Activated T-helper 2 cell treated with anti-CD3 and anti-CD28 coated beads, Interferon-gamma antibody, Interleukin-2, Interleukin-4, amounts not matched to agents 10 μg/mL and 5 μg/mL and 100 μg/mL, durations not matched to agents 14 hours and 24 hours and 36 hours (primary cell): ENCODE measurements at places on chromosomes 12 and 14.
A peak's percentile ranks its signal among the peaks of the same experiment; 100 is the strongest.

GRCh38 chr12:76505050-76505449 lies 54.5 kb downstream of the OSBPL8 start:
- DNase-seq, result no peak
- peaks cover 43% of the 10 kb centered on the region for H3K36me3 ChIP-seq
- H3K27ac ChIP-seq, result no peak overlapping the region

DNA sequence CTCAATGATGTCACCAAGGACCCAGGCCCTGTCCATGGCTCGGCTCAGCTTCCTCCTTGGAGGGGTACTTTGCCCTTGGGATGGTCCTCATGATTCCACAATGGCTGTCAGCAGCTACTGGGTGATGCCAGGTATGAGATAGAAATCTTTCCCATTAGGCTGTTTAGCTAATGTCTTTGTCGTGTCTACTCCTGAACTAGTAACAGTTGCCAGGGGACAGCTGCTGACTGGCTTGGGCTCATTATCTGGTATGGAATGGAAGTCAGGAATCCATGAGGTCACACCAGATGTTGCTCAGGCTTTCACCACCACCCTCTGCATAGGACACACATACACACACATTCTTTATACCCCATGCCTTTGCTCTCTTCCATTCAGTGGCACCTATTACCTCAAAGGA lies 9.2 kb downstream of the PRPH start:
- H3K36me3 ChIP-seq, result no peaks in the 10 kb centered on the region
- H3K4me1 ChIP-seq, result peaks cover 11% of the 10 kb centered on the region
- no peak overlapping the region for H3K27ac ChIP-seq
- DNase-seq, result no peak
- peaks cover 18% of the 10 kb centered on the region for H3K27me3 ChIP-seq
- H3K4me3 ChIP-seq, result no peak overlapping the region

DNA sequence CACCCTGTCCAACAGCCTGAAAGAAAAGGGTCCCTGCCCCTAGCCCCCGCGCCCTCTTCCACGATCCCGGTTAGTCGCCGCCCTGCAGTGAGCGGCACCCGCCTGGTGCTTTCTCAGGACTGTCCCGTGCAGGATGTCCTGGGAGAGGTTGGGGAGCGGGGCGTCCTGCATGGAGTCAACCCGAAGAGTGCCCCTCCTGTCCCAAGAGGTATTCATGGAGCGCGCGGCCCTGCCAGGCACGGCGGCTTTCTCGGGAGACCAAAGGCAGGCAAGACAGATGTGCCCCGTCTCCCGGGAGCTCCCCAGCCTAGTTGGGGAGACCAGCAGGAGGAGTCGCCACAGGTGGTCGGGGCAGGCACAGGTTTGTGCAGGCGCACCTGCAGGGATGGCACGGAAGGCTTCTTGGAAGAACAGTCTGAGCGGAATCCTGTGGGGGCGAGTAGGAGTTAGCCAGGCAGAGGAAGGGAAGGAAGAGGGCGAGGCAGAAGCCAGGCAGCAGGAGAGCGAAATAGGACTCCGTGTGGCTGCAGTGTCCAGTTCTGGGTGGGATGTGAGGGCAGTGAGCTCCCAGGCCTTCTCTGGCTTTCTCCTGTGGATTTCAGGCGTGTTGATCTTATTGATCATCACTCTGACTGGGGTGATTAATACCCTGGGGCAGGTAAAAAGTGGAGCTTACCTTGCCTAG lies 723 bp downstream of the SIVA1 start:
- no peak for DNase-seq
- peak overlapping the region; percentile 77 for H3K27ac ChIP-seq
- peaks cover 28% of the 10 kb centered on the region for H3K36me3 ChIP-seq
- no peaks in the 10 kb centered on the region for H3K27me3 ChIP-seq
- H3K4me3 ChIP-seq, result peak overlapping the region; percentile 88

DNA sequence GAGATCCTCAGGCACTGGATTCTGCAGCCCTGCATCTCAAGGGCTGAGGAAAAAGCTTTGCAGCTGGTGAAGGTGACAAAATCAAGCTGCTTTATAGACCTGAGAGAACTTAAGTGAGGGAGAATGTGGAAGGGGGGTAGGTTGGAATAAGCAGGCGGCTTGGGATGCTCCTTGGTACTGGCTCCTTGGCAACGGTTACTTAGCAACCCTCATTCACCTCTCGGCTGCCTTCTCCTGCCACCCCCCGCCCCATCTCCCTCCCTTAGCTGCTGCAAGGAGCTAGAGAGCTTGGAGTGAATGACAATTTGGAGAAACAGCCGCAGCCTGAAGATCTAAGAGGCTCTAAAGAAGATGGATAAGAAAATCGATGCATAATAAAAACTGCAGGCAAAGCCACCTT lies 44.1 kb upstream of the CISTR start:
- no peak for DNase-seq
- no peak overlapping the region for H3K4me3 ChIP-seq
- H3K27me3 ChIP-seq, result peaks cover 18% of the 10 kb centered on the region
- H3K4me1 ChIP-seq, result no peaks in the 10 kb centered on the region

DNA sequence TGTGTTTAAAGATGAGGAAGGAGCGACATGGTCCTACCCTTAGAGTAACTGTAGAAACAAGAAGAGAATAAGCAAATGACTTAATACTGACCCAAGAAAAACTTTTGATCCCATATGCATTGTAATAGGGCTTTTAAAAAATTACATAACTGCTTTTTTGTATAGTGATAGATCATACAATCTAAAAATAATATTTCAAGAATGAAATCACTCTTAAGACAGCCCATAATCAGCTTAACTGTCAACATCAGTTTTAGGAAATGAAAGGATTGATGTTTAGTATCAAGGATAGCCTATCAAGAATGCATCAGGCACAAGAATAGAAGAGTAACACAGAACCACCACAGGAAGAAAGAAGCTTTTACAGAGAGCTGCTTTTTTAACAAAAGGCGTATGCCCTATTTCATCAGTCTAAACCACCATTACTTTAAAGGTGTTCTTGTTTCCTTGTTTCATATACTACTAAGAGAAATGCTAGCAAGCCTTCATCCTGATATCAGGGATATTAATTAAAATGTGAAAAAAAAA lies 64.5 kb downstream of the MARK3 start:
- H3K4me3 ChIP-seq, result no peak overlapping the region
- H3K4me1 ChIP-seq, result peaks cover 2% of the 10 kb centered on the region
- DNase-seq, result no peak
- H3K27me3 ChIP-seq, result no peaks in the 10 kb centered on the region
- H3K36me3 ChIP-seq, result peaks cover 11% of the 10 kb centered on the region
- H3K27ac ChIP-seq, result no peak overlapping the region

- no peak overlapping the region for H3K4me3 ChIP-seq
- no peaks in the 10 kb centered on the region for H3K36me3 ChIP-seq
- no peaks in the 10 kb centered on the region for H3K4me1 ChIP-seq
- H3K27me3 ChIP-seq, result no peaks in the 10 kb centered on the region
- DNase-seq, result no peak
Observed at GRCh38 chr12:111227476-111228420, 141.1 kb downstream of the PHETA1 start.

DNA sequence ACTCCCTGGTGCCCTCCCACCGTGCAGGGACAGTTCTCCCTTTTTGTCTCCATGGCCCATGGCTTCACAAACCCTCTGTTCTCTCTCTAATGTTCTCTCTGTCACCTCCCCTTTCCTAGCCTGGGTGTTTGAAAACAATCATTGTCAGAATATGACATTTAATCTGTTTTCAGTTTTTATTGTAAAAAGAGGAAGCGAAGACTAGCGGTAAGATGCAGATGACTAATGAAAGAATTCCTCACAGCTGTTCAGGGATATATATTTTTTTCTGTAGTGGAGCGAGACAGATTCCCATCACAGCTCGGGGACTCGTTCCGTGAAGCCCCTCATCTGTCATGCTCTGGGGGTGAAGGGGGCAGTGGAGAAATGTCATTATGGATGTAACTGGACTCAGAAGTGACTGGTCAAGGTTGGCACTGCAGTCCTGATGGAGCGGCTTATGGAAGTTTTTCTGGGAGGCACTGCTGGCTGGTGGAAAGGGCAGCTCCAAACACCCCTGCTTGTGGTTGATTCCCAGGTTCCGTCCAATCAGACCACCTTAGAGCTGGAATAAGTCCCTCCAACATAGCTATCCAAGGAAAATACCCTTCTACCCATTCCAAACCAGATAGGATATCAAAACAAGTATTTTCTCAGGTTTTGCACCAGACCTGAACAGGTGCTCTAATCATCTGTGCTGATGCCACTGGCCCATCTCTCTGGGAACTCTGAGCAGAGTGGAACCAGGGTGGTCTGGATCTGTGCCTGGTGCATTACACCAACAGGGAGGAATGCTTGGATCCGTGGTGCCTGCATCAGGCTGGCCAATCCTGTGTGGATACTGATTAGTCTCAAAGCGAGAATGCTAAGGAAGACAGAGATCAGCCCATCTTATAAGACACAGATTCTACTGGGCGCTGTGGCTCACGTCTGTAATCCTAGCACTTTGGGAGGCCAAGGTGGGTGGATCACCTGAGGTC lies 84.7 kb downstream of the GPATCH2L start:
- no peak for DNase-seq
- no peak overlapping the region for H3K27ac ChIP-seq
- H3K4me3 ChIP-seq, result no peak overlapping the region
- no peaks in the 10 kb centered on the region for H3K36me3 ChIP-seq

DNA sequence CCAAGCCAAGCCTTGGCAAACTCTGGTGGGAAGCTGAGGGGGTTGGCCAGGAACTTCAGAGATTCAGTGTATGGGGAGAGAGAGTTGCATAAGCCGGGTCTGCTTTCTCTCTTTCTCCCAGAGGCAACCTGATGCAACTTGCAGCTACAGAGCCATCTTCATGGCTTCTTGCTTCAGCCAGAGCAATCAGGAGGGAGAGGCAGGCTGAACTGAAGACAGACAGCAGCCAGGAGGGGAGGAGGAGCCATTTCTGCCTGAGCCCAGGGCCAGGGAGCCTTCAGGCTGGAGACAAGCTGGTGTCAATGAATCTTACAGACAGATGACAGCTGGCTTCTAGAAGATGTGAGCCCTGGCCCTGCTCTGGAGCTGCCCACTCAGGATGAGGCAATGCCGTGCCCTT lies 18.7 kb downstream of the NPC2 start:
- no peak overlapping the region for H3K4me3 ChIP-seq
- no peak overlapping the region for H3K27ac ChIP-seq
- peaks cover 2% of the 10 kb centered on the region for H3K4me1 ChIP-seq
- no peaks in the 10 kb centered on the region for H3K36me3 ChIP-seq
- no peaks in the 10 kb centered on the region for H3K27me3 ChIP-seq

- H3K27ac ChIP-seq, result peak overlapping the region; percentile 39
- DNase-seq, result no peak
- H3K4me1 ChIP-seq, result peaks cover 80% of the 10 kb centered on the region
- no peaks in the 10 kb centered on the region for H3K27me3 ChIP-seq
- peaks cover 90% of the 10 kb centered on the region for H3K36me3 ChIP-seq
- H3K4me3 ChIP-seq, result peak overlapping the region; percentile 100
Observed at GRCh38 chr12:47900131-47901062, 4.4 kb downstream of the VDR start.

- no peak overlapping the region for H3K4me3 ChIP-seq
- H3K4me1 ChIP-seq, result peaks cover 8% of the 10 kb centered on the region
- no peaks in the 10 kb centered on the region for H3K36me3 ChIP-seq
- H3K27ac ChIP-seq, result no peak overlapping the region
- DNase-seq, result no peak
Observed at GRCh38 chr12:123098780-123099179, 52.1 kb downstream of the PITPNM2 start.

DNA sequence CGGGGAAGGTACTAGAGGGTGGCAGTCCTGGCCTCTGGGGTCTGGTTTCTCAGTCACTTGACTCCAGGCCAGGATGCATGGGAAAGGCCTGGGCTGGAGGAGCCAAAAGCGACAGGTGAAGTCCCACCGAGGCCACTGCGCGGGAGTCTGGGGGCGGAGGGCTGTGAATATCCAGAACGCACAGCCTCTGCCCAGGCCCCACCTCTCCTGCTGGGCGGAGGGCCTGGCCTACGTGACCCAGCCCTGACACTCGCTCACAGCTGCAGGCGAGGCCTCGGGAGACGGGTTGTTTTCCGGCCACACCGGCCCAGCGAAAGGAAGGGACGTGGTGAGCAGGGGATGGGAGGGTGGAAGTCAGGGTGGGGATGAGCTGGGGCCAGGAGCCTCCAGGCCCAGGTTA lies 91.2 kb downstream of the RFLNA start:
- H3K27me3 ChIP-seq, result no peaks in the 10 kb centered on the region
- H3K4me3 ChIP-seq, result no peak overlapping the region
- DNase-seq, result no peak
- H3K27ac ChIP-seq, result no peak overlapping the region

GRCh38 chr14:70009961-70010360 lies 130.7 kb downstream of the SMOC1 start:
- no peaks in the 10 kb centered on the region for H3K4me1 ChIP-seq
- DNase-seq, result no peak
- H3K4me3 ChIP-seq, result no peak overlapping the region
- H3K27me3 ChIP-seq, result peaks cover 5% of the 10 kb centered on the region

DNA sequence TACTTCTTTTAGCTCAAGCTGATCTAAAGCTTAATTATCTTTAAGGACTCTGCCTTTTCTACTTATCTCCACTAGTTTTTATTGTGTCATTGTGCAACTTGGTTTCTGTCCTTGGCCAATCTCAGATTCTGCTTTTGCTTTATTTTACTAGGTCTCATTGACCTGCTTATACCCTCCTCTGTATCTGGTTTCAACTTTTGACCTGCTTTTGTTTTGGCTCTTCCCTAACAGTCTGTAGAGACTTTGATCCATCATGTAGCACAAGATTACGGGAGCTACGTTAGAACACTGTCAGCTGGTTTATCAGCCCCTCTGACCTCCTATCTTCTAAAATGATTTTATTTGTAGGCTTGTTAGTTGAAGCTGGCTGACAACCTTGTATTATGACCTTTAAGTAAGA lies 43.6 kb downstream of the ZCRB1 start:
- no peaks in the 10 kb centered on the region for H3K4me1 ChIP-seq
- H3K36me3 ChIP-seq, result no peaks in the 10 kb centered on the region
- no peak overlapping the region for H3K27ac ChIP-seq

GRCh38 chr14:28902930-28903329 lies 136.3 kb downstream of the FOXG1 start:
- no peaks in the 10 kb centered on the region for H3K4me1 ChIP-seq
- H3K36me3 ChIP-seq, result no peaks in the 10 kb centered on the region
- no peaks in the 10 kb centered on the region for H3K27me3 ChIP-seq
- no peak overlapping the region for H3K27ac ChIP-seq

- peaks cover 54% of the 10 kb centered on the region for H3K4me1 ChIP-seq
- peaks cover 79% of the 10 kb centered on the region for H3K36me3 ChIP-seq
- H3K4me3 ChIP-seq, result no peak overlapping the region
Observed at GRCh38 chr12:50190859-50191258, 23.7 kb upstream of the CERS5 start.

- no peak overlapping the region for H3K27ac ChIP-seq
- H3K27me3 ChIP-seq, result no peaks in the 10 kb centered on the region
- H3K4me1 ChIP-seq, result no peaks in the 10 kb centered on the region
- H3K36me3 ChIP-seq, result no peaks in the 10 kb centered on the region
Observed at GRCh38 chr12:58539295-58539694, 381.0 kb downstream of the LRIG3 start.

- H3K36me3 ChIP-seq, result peaks cover 19% of the 10 kb centered on the region
- no peak for DNase-seq
- no peaks in the 10 kb centered on the region for H3K27me3 ChIP-seq
- no peak overlapping the region for H3K27ac ChIP-seq
- no peak overlapping the region for H3K4me3 ChIP-seq
Observed at GRCh38 chr14:57246933-57247657, 21.6 kb downstream of the EXOC5 start.
